ELR (cell line): ENCODE measurements at places on chromosomes 2 and 18.

- peak; percentile 78 for DNase-seq
Observed at GRCh38 chr18:9025091-9025838, 77.2 kb upstream of the NDUFV2 start.

DNA sequence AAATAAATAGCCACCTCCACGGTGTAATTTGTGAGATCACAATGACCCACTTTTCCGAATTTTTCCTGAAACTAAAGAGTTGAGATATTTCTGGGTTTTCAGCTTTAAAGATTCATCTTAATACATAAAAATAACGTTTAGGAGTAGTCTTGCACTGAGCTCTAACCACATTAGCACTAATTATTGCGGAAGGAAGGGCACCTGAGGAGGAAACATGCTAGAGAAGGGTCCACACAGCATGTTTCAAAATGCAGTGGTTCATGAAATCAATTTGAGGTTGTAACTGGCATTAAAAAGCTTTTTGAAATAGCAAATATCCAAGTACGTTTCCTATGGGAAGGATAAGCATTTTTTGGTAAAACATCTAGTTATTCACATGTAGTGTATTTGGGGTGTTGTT lies 8.4 kb downstream of the INPP4A start:
- DNase-seq, result no peak

DNA sequence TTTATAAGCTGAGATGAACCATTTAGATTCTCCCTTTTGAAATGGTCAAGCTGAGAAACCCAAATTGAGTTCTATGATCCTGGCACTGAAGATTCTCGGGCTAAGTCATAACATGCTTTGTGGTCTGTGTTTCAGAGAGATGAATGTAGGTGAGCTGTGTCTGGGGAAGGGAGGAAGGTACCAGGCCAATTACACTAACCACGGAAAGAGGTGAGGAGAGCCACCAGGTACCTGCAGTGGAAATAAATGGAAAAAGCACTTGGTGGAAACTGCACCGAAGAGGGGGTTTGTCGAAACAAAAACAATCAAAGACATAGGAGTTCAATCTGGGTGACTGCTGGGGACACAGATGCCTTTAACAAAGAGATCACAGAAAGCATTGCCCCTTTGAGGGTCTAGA lies 963 bp upstream of the MRPL44 start:
- no peak for DNase-seq

- DNase-seq, result no peak
Observed at GRCh38 chr2:127566576-127566975, 31.1 kb downstream of the MYO7B start.

- DNase-seq, result no peak
Observed at GRCh38 chr2:3522961-3523421, 3.7 kb upstream of the ADI1 start.

DNA sequence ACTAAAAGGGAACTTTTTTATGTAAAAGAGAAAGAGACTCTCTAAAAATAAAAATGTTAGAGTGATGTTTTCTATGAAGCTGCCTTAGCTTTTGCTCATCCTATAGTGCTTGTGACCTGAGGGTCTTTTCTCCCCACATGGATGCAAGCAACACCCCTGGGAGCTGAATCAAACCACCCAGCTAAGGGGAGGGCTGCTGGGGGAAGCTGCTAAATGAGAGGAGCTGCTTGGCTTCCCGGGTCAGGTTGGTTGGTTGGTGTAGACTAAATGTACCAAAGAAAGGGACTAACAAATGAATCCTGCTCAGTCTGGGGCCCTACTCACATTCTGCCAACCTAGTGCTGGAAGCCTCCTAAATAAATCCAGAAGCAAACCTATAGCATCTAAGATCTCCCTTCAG lies 35.0 kb downstream of the AFF3 start:
- DNase-seq, result no peak

DNA sequence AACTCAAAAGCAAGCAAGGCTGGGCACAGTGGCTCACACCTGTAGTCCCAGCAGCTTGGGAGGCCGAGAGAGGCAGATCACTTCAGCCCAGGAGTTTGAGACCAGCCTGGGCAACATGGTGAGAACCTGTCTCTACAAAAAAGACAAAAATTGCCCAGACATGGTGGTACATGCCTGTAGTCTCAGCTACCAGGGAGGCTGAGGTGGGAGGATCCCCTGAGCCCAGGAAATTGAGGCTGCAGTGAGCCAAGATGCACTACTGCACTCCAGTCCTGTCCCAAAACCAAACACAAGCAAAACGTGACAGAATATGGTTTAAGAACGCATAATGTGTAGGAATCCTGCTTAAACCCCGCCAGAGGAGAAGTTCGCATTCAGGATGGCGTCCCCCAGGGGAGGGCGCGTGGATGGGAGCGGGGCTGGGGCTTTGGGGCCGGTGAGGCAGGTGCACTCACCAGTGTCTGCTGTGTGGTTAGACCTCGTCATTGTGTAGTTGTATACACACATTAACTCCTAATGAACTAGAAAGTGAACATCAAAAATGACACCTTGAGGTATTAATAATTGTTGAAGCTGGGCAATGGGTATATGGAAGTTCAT lies 5.4 kb downstream of the COLEC11 start:
- DNase-seq, result no peak

DNA sequence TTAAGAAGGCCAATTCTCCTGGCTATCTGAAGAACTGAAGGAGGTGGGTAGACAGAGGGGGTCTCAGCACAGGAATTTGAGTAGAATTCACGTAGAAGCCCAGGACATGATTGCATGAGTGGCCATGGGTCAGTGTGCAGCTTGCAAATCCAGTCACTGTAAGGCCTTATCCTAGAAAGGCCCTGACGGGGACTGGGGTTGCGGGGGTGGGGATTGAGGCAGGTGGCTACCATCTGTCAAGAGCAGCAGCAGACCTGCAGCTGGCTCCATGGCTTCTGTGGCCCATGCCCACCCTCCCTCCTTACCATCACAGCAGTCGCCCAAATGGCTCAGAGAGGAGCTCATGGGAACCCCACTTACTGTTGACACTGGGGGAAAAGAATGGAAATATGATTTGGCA lies 34.6 kb upstream of the SLC14A1 start:
- no peak for DNase-seq

GRCh38 chr2:125168442-125168841 lies 1143.4 kb downstream of the CNTNAP5 start:
- DNase-seq, result peak; percentile 12

DNA sequence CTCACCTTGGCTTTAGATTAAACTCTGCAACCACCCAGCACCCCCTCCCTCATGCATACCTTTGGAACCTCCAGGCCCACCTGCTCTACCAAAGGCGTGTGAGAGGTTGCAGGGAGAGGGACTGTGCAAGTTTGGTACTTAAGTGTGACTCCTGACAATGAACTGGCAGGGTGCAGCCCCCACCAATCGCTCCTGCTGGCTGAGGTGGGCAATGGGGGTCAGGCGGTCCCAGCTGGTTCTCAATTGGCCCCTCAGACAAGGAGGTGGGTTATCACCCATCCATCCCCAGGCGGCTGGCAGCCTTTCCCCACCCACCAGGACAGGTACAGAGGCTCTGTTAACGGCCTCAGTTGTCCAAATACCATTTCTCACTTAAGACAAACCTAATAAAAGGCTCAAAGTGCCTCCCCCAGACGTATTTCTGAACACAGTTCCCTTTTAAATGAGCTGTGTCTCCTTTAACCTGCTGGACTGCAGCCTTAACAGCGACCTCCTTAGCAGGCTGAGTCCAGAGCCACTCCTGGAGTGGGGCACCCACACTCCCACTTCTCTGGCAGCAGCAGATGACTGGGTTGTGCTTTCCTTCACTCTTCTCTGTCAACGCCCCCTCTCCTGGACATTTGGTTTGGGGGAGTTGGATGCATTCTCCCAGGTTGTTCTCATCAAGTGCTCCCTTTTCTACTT lies 169.2 kb upstream of the SMAD2 start:
- no peak for DNase-seq

- DNase-seq, result no peak
Observed at GRCh38 chr2:47311764-47312490, 91.0 kb upstream of the MSH2 start.

- no peak for DNase-seq
Observed at GRCh38 chr18:37913051-37913450, 347.5 kb upstream of the CELF4 start.

DNA sequence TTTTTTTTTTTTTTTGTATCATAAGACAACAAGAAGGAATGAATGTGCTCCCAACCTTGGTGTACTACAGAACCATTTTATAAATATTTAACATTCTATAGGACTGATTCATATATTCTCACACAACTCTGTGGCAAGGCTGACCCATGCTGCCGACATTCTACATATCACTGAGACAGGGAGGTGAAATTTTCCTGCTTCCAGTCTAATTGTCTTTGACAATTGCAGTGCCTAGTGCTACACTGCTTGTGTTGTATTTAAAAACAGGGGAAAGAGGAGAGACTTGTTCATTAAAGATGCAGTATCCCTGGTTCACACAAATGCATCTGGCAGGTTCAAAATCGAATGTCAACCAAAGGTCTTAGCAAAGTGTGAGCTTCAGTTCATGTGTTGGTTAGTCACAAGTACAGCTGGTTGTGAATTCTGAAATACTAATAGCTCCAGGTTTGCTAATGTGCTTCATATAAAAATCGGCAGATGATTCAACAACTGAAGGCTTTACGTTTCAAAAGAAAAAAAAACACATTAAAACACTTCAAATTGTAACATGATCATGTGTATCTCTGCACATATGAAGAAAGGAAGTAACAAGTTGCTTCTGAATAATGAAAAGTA lies 130.8 kb downstream of the FIGN start:
- peak; percentile 86 for DNase-seq

GRCh38 chr2:178630581-178630980 lies 150.3 kb downstream of the PLEKHA3 start:
- no peak for DNase-seq

GRCh38 chr2:212928681-212929080 lies 222.7 kb downstream of the IKZF2 start:
- no peak for DNase-seq

GRCh38 chr2:108348816-108349570 lies 28.8 kb upstream of the SULT1C4 start:
- no peak for DNase-seq

GRCh38 chr2:98947554-98947953 lies 11.5 kb upstream of the CRACDL start:
- DNase-seq, result no peak

- no peak for DNase-seq
Observed at GRCh38 chr18:44911773-44912172, 231.1 kb downstream of the SETBP1 start.

GRCh38 chr2:23519334-23519651 lies 134.3 kb downstream of the KLHL29 start:
- DNase-seq, result no peak

DNA sequence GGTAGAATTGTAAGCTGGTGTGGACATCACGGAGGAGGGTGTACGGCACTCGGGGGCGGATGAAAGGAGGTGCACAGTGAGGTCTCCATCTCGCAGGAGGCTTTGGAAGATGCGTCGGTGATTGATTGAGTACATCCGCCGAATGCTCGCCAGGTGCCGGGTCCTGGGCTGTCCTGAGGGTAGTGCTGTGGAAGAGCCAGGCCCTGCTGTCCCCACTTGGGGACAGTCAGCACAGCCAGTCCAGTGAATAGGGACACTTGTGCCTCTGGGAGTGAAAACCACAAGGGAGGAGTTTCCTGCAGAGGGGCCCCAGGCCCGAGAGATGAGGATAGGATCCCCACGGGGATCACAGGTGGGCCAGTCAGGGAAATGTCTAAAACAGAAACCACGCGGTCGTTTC lies 28.1 kb downstream of the MLPH start:
- no peak for DNase-seq

DNA sequence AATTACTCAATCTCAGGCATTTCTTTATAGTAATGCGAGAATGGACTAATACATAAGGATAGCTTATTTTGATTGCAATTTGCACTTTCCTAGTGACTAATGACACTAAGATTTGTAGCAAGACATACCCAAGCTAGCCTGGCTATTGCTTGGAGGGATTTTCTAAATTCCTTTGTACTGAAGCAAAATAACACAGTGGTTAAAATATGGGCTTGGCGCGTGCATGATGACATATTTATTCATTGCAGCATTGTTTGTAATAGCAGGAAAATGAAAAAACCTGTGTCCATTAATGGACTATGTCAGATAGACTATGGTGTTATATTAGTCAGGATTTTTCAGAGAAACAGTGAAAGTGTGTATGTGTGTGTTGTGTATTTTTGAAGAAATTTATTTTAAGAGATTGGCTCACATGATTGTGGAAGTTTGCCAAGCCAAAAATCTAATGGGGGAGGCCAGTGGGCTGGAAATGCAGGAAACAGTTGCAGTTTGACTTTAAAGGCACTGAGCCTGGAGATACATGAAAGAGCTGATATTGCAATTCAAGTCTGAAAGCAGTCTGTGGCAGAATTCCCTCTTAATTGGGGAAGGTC lies 16.7 kb upstream of the LAPTM4A start:
- peak; percentile 95 for DNase-seq

- no peak for DNase-seq
Observed at GRCh38 chr18:58847383-58848071, 17.1 kb upstream of the ZNF532 start.

DNA sequence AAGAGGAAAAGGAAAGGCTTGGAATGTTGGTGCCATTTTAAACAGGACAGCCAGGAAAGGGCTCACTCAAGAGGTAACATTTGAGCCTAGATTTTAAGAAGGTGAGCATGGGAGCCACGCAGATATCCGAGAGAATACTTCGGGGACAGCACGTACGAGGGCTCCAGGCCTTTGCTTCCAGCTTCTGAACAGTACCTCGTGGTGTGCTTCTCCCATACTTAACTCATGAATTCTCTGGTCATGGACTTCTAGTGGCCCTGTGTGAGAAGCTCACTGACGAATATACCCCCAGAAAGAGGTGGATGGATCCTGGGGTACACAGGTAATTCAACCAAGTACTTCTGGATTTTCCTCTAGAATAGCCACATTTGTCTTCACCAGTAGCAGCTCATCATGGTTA lies 2.7 kb upstream of the VIT start:
- DNase-seq, result no peak

GRCh38 chr18:3620146-3621119 lies 170.5 kb downstream of the TGIF1 start:
- no peak for DNase-seq
